ELF-1 (cell line): ENCODE measurements at places on chromosomes 1 and 21.

DNA sequence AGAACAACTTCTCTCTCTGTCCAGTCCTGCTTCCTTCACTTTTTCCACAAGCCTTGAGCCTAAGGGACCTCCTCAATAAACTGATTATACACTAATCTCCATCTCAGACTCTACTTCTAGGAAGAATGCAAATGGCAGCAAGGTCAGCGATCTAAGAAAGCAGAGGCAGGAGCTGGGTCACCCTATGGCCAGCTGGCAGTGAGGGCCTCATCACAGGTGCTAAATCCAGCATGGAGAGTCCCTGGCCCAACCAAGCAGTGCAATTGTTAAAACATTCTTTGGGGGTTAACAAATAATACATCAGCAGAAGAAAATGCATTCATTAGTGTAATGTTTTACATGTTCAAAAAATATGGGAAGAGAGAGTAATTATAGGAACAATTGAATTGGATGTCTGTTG, 416.0 kb downstream of the SIPA1L2 start:
- DNase-seq, result no peak

GRCh38 chr1:107687849-107688753, 276.9 kb downstream of the VAV3 start:
- no peak for DNase-seq

GRCh38 chr1:47558601-47559593, 121.1 kb downstream of the FOXD2 start:
- DNase-seq, result no peak

GRCh38 chr1:113136476-113136875, 63.5 kb downstream of the LRIG2 start:
- no peak for DNase-seq

DNA sequence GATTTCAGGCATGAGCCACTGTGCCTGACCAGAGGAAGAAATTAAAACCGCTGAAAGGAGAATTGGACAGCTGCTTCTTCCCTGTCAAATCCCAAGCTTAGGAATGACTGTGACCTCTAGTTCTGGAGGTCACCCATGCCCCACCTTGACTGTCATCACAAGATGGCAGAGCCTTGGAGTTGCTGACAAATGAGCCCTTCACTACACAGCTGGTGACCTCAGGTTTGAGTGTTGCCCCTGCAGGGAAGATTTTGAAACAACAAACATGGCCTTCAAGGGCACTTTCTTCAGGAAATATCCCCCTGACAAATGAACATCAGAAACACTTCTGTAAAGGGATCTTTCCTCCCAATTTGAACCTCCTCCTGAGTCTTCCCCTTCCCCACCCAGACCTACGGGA, 6.9 kb upstream of the SLC45A3 start:
- DNase-seq, result no peak

- no peak for DNase-seq
Observed at GRCh38 chr1:209884249-209884648, 53.8 kb upstream of the SYT14 start.

DNA sequence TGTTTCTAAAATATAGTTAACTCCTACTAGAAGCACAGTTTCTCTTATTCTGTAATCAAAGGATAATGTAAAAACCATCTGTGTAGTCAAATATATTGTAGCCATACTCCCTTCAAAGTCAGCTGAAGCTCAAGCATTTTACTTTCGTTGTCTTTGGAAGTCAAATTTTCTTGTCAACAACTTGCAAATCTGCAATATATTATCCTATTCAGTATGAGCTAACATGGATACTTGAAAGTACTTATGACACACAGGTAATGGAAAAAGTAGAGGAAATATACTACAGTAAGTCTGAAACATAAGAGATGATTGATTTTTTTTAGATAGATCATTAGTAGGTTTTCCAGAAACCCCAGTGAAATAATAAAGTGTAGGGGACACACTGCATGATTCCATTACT, 121.5 kb downstream of the COL24A1 start:
- DNase-seq, result no peak

DNA sequence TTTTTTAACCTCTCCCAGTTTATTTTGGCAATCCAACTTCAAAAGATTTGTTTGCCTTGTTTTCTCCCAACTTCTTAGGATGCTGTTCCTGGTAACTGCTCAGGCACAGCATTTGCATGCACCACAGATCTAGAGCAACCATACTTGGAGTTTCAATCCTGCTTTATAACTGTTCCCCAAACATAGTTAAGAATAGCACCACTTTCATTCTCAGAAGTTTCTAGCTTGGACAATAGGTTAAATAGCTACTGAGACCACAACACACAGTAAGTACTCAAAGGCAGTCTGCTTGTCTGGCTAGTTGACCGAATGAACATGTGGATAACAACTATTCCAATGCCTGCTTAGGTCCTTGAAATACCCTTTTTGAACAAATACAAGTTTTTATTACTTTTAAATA, 76.8 kb downstream of the FOXJ3 start:
- DNase-seq, result no peak

DNA sequence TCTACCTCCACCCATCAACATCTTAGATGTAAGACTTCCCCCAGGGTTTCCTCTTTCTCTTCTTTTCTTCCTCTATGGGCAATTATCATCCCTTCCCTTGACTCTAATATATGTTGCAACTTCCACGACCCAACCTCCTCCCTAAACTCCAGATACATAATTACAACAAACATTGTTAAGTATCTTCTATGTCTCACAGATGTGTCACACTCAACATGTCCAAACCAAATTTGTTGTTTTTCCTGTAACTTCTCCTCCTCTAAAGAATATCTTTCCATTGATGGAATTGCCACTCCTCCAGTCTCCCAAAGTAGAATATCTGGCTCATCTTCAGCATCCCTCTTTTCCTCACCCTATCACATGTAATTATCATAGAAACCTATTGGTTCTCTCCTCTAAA, 314.2 kb downstream of the RWDD3 start:
- DNase-seq, result no peak
